ENCODE measurements at places on chromosomes 4 and X.

GRCh38 chrX:152632445-152633097 is 5.1 kb upstream of the GABRQ start:
- no peak for DNase-seq

DNA sequence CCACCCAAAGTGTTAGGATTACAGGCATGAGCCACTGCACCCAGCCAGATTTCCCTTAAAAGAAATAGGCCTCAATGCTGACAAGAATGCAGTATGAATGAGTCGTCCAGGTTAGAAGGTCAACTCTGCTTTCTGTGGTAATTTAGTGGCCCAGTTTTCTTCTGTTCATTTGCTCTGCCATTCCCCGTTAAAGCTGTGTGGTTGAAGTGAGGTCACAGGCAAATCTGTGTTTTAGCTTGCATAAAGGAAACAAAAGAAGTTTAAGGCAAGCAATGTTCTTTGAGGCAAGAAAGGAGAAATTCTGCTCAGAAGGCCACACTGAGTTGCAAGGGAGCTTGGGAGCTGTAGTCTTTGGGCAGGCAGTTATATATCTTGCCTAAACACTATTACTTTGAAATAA is 176.8 kb downstream of the LARP7 start:
- DNase-seq, result no peak

DNA sequence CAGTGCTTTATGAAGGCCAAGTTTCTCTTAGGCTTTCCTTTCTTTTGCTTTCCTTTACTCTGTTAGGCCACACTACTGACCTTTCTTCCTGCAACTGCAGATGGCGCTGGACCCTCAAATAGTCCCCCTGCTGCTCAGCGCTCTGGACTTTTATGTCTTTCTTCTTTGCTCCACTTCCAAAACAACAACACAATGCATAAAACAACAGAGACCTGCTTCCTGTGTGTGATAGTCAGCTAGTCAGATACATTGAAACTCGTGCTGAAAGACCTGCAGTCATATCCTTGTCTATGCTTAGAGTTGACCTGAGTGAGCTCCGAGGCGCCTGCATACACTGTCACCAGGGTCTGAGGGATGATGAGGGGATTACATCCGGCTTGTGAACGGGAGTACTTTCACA is 108.9 kb upstream of the TEX13D start:
- DNase-seq, result no peak

GRCh38 chr4:109160494-109160893 is 142.0 kb downstream of the COL25A1 start:
- DNase-seq, result no peak

- no peak for DNase-seq
Measured at GRCh38 chr4:176432811-176433540, 113.2 kb downstream of the SPCS3 start.

DNA sequence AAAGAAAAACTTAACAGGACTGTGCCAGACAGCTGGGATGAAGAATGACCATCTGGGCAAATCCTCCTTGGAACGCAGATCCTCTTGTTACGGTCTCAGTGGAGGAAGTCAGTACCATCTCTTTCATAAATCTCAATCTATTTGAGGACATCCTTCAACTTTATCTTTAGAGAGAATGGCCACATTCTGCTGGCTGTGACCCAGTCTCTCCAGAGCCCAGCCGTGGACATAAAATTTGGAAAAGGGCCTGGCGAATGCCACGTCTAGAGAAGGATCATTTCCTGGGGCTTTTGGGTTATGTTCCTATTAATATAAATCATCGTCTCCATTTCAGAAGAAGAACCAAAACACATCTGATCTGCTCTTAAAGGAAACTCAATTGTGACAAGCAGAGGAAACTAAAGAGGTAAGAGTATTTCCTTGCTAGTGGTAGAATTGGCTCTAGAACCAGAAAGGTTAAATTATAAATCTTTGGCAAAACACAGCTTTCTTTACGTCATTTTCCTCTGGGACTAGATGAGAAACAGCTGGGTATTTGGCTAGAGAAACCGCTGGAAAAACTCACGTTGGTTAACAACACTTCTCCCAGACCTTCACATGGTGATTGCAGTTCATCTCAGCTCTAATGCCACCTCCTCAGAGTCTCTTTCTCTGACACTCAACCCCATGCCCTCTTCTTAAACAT is 164.7 kb downstream of the CHIC2 start:
- DNase-seq, result no peak

DNA sequence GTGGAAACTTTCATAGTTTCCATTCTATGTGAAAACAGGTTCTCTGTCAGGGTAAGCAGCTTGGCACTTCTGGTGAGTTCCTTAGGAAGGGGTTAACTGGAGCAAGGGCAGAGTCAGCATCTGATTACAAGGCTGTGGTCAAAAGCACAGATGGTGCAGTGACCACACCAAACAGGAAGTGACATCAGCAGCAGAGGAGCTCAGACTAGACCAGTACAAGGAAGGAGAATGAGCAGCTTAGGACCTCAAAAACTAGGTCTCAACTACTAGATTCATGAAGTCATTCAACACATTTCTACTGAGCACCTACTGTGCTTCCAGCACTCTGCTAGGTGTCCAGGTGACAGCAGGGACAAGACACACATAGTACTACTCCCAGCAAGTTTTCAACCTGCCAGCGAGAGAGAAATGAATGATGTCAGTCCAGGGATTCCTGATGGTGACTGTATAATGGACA is 130.2 kb downstream of the AMELX start:
- no peak for DNase-seq

DNA sequence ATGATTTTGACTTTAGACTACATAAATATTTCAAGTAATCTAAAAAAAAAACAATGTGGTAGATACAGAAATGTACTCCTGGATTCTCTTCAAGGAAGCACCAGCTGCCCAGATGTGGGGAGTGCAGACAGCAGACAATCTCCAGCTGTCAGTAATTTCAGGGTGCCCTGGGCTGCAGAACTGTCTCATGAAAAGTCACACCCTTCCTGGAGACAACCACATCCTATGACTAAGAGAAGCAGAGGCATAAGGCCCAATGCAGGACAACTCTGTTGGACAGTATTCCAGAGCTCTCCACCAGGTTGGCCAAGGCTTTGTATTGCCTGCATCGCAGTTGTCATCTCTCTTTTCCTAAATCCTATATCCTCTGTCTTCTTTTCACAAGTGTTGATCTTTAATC is 34.4 kb upstream of the BLTP1 start:
- no peak for DNase-seq
